AG09309 (cell line): ENCODE measurements at places on chromosomes 3 and 15.

GRCh38 chr3:177449360-177450006 lies 252.2 kb upstream of the TBL1XR1 start:
- no peak for DNase-seq

DNA sequence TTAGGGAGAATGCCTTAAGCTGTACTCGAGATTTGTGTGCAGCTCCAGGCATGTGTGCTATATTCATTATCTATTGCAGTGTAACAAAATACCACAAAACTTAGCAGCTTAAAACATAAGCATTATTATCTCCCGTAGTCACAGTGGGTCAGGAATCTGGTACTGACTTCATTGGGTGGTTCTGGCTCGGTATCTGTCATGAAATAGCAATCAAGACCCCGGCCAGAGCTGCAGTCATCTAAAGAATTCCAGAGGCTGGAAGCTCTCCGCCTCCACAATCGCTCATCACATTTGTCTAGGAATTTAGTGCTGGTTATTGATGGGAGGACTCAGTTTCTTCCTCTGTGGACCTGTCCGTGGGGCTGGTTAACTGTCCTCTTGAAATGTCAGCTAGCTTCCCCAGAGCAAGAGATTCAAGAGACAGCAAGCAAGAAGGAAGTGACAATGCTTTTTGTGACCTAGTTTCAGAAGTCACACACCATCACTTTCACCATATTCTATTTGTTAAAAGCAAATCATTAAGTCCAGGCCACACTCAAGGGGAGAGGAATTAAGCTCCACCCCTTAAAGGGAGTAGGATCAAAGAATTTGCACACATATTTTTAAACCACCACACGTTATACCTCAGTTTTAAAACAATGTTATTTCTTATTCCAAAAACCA lies 76.1 kb downstream of the TOP2B start:
- no peak for DNase-seq

- DNase-seq = no peak
These were observed 510.2 kb upstream of the MDFIC2 start for GRCh38 chr3:70822669-70823068.

- no peak for DNase-seq
These were observed 321.5 kb upstream of the CTNNB1 start for GRCh38 chr3:40877631-40878463.

- peak; percentile 44 for DNase-seq
These were observed at the start of gene MON1A for GRCh38 chr3:49929291-49930167. MON1A (minus strand) TSS chr3:49929811; CDS start chr3:49913346, 16,465 bp downstream.

DNA sequence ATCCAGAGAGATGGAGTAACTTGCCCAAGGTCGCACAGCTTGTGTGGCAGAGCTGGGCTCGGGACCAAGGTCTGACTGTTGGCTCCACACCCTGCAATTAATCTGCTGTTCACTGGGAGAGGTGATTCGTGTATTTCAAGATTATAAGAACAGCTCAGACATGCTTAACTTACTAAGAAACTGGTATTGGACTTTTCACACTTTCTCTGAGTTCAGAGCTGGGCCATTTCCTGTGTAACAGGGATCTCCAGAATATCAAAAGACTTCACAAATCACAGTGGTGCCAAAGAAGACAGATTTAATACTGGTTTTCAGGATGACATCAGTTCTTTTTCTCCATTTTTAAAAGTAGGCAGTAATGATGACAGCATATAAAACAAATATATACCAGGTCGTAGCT lies 156.8 kb upstream of the UBE2E1 start:
- DNase-seq = no peak

- no peak for DNase-seq
These were observed 81.2 kb downstream of the SRGAP3 start for GRCh38 chr3:9168241-9168741.

DNA sequence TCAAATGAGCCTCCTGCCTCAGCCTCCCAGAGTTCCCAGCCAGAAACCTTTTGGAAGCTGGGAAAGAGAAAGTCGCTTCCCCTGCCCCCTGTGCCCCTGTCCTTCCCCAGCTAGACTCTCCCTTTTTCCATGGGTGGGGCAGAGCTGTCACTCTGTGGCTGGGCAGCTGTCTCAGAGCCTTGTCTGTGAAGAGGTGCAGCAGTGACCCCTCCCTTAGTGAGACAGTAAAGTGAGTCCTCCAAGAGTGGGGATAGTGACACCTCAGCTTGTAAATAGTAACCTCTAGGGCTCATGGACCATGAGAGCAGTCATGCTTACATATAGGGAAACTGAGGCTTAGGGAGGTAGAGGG lies 76.3 kb downstream of the SMAD6 start:
- no peak for DNase-seq

- no peak for DNase-seq
These were observed 27.4 kb downstream of the TASOR start for GRCh38 chr3:56655709-56656108.

DNA sequence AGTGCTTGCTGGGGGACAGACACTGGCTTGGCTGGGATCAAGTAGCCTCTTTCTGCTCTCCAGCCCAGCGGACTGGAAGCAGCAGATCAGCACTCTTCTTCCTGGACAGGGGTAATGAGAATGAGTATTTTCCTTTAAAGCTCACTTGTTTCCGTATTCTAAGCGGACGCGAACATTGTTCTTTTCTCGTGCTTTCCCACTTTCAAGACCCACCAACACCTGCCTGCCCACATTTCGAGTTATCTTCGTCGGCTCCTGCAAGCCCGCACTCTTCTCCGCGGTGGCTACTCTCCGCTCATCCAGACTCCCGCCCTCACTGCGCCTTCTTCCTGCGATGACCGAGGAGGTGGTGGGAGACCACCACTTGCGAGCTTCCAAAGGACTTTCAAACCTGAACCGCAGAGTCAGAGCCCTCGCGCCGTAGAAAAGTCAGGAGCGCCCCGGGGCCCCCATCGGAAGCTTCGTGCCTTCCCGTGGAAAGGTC lies 1.6 kb upstream of the PPM1L start:
- DNase-seq = peak; percentile 14

DNA sequence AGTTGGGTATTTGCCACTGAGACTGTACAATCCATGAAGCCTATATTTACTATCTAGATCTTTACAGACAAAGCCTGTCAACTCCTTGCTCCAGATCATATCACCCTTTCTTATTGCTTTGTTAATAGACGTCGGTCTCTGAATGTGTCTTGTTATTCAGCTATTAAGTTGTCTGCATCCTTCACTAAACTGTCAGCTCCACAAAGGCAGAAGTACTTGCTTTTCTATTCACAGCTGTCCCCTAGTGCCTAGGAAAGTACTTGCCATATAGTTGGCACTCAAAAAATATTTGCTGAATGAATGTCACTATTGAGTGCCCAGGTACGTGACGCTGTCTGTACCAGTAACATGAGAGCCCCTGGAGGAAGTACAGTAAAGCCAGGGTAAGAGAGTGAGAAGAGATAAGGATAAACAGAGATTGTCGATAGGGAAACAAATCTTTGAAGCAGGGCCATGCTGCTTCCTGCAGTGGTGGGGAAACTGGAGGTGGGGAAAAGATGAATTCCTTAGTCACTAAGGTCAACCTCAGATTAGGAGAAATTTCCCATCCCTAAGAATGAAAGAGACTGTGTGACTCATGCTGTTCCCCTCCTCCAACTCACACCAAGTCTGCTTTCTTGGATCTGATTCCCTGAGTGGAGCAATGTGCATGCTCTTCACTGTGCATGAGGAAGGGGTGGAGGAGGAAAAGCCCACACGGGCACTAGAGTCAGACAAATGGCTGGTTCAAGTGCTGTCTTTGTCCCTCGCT lies 36.3 kb downstream of the PRICKLE2 start:
- DNase-seq = no peak

GRCh38 chr3:100880845-100881244 lies 112.4 kb downstream of the ABI3BP start:
- DNase-seq = no peak

- DNase-seq = no peak
These were observed 615 bp downstream of the VPS18 start for GRCh38 chr15:40894681-40895448.

DNA sequence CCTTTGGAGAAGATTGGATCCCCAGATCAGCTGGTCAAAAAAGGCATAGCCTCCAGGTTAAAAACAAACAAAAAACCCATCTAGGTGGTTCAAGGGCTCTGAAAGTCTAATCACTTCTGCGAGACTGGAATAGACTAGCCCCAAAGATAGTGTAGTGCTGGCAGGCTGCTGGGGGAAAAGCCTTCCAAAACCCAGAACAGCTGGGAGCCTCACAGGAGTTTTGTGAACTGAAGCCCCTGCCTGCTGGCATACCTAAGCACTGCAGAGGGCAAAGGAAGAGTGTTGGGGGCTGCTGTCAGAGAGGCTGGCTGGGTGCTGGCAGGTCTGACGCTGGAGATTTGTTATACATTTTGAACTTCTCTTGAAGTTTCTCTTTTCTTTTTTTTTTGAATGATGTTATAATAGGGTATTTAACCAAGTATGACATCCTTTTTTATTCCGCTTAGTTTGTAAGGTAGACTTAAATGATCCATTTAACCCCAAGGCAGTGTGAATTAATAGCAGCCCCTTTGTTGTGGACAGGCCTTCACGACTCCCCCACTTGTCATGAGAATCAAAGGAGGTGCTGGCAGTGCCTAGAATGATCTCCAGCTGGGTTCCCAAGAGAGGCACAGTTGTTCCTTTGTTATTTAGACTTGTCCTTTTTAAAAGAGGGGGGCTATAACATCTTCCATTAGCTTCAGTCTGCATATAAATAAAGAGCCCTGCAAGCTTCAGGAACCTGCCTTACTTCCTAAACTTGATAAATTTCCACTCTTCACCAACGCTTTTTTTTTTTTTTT lies 53.9 kb downstream of the CRTC3 start:
- no peak for DNase-seq

- DNase-seq = no peak
These were observed 160.0 kb downstream of the FRMD5 start for GRCh38 chr15:44034933-44035624.

GRCh38 chr3:5059782-5060181 lies 62.3 kb upstream of the ARL8B start:
- DNase-seq = no peak

GRCh38 chr3:58025406-58025805 lies 17.2 kb downstream of the FLNB start:
- no peak for DNase-seq

- peak; percentile 60 for DNase-seq
These were observed 35.8 kb upstream of the LRRFIP2 start for GRCh38 chr3:37210230-37210629.

DNA sequence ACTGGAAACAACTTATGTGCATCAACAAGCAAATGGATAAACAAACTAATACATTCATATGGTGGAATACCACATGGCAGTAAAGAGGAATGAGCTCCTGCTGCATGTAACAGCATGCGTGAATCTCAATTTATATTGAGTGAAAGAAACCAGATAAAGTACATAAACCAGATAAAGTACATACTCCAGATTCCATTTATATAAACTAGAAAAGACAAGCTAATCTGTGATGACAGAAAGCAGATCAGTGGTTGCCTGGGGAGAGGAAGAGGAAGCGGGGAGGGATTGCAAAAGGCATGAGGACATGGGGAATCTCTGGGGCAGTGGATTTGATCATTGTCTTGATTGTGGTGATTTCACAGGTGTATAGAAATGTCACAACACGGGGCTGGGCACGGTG lies 34.2 kb downstream of the LIMD1 start:
- no peak for DNase-seq

DNA sequence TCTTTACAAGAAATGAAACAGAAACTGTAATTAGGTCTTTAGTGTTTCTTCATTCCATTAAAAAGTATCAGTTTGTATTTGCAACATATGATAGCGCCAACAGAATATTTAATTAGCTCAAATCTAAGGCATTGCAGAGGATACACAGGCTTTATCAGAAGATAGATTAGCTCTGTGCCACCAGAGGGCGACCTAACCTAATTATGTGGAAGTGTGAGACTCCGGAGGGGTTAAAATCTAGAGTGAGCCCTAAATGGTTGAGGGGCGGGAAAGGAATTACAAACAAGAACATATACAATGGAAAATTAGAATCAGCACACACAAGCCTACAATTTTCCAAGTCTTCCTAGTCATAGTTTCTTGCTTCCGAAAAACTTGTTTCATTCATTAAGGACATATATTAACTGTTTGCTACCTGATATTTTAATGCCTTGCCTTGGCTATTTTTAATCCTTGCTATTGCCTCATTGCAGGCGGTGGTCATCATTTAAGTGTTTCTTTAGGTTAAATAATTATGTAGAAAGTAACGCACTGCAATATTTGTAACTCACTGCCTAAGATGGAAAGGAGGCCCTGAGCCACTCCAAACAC lies 18.0 kb upstream of the RYR3 start:
- no peak for DNase-seq

GRCh38 chr15:100869151-100869999 lies 10.3 kb upstream of the ALDH1A3 start:
- no peak for DNase-seq

- no peak for DNase-seq
These were observed 8.4 kb upstream of the CCDC54 start for GRCh38 chr3:107368654-107369398.

- DNase-seq = no peak
These were observed 57.2 kb downstream of the NIPA2 start for GRCh38 chr15:22895465-22896190.

GRCh38 chr3:194093842-194094241 lies 42.1 kb upstream of the HES1 start:
- DNase-seq = no peak

DNA sequence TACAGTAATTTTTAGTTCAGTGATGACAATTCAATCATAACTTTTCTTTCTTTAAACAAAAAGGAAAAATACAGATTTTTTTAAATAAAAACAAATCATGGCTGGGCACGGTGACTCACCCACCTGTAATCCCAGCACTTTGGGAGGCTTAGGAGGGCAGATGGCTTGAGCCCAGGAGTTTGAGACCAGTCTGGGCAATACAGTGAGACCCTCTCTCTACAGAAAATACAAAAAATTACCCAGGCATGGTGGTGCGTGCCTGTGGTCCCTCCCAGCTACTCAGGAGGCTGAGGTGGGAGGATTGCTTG lies 25.6 kb upstream of the ATG7 start:
- no peak for DNase-seq

- no peak for DNase-seq
These were observed 62.2 kb downstream of the MB21D2 start for GRCh38 chr3:192855434-192855833.

GRCh38 chr15:90212221-90213098 lies 11.3 kb downstream of the SEMA4B start:
- no peak for DNase-seq

DNA sequence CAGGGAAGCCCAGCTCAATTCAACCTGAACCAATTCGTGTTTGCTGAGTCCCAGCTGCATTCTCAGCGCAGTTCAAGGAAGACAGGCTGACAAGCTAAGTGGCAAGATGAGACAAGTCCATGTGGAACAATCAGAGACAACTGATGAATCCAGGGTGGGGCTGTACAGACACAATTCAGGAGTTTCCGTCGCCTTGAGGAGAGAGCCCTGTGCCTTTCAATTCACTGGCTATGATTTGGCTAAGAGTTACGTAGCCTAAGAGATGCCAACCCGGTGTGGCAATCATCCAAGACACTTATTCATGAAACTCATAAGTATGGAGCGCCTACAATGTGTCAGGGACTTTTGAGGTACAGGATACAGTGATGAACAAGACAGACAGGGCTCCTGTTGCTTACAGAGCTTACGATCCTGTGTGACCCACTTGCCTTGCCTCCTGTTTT lies 15.5 kb upstream of the ZBED2 start:
- no peak for DNase-seq
